CD4-positive, alpha-beta T cell treated with Interferon alpha-2 for 1 hour (primary cell): ENCODE measurements at places on chromosomes 16 and 17.

DNA sequence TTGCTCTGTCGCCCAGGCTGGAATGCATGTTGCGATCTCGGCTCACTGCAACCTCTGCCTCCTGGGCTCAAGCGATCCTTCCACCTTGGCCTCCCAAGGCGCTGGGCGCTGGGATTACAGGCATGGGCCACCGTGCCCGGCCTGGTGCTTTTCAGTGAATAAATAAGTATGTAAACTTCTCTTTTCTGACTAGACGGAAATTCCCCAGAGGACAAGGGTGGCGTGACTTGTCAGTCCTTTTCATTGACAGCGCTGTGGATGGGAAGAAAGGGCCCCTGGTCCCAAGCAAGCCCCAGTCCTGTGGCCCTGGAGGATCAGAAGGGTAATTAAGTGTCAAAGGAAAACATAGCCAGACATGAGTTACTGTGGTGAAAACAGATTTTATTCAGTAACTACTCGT lies 9.6 kb upstream of the SPN start:
- DNase-seq = peak; percentile 37

DNA sequence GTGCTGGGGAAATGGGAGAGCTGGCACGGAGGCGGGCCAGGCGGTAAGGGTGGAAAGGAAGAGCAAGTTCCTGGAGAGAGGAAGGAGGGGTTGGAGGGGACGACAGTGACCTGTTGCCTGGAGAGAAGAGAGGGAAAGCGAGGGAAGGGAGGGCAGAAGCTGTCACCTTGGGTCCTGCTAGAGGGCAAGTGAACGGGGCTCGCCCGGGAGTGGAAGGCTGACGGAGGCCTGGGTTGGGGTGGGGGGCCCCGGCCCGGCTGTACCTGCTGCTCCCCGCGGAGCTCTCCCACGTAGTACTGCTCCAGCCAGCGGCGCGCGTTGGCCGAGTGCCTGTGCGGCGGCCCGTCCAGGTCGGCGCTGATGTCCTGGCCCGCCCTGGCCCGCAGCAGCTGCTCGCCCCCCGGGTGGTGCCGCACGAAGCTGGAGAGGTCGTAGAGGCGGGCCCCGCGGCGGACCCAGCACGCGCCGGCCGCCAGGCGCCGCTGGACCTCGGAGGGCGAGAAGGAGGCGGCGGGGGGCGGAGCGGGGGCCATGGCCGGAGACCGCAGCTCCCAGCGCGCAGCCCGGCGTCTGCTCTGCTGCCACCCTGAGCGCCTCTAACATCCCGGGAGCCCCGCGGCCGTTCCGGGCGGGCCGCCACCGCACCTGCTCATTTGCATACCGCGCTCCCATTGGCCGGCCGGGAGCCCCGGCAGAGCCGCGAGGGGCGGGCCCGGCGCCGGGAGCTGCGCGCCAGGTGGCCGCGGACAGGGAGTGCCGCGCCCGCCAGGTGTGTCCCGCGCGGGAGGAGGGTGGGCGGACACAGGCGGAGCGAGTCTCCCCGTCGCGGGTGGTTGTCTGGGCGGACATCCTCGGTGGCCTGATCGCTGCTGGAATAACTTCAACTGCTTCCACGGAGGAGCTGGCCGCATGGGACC lies at the start of gene FA2H:
FA2H (minus strand) TSS at position 598 of the 917 bp plus-strand sequence; CDS start at position 533, 65 bp downstream.
- DNase-seq = peak; percentile 49

DNA sequence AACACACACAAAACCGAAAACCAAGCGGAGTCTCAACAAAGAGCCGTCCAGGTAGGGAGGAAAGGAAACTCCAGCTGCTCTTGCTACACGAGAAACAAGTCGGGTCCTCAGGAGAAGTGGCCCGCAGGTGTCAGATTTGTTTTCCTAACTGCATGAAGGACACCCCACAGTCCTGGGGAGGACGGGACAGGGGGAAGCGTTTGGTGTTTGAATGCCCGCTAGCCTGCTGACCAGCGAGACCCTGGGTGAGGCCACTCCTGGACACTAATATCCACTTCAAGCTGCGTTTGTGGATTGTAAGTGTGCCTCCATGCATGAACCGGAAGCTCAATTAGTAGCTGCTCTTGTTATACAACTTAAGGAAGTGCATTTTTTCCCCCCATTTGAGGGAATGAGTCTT lies 299.5 kb downstream of the MAF start:
- DNase-seq = no peak

- peak; percentile 4 for DNase-seq
Measured at GRCh38 chr17:681738-682529, 32.7 kb downstream of the VPS53 start.

DNA sequence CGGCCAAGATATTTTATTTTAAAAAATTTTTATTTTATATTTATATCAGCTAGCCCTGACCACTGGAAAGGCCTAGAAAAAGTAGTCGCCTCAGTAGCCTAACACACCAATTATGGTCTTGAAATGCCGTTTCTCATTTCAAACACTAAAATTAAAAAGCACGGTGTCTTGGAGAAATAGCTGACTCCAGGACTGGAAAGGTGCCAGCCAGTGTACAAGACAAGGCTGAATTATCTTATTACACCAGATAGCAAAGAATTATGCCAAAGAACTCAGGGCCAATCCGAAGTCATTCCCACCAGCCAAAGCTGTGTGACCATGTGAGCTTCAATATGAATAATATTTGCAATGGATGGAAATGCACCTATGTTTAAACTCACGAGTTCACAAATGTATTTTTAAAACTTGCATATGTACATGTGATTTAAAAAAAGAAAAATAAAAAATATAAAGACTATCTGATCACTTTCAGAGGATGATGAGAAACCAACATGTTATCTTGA lies 19.9 kb upstream of the ATP2C2 start:
- DNase-seq = no peak

- no peak for DNase-seq
Measured at GRCh38 chr17:43757171-43757660, 1.4 kb downstream of the SOST start.

- no peak for DNase-seq
Measured at GRCh38 chr16:46582313-46582712, 38.9 kb downstream of the SHCBP1 start.

- peak; percentile 43 for DNase-seq
Measured at GRCh38 chr16:81481207-81481821, 36.7 kb downstream of the CMIP start.

DNA sequence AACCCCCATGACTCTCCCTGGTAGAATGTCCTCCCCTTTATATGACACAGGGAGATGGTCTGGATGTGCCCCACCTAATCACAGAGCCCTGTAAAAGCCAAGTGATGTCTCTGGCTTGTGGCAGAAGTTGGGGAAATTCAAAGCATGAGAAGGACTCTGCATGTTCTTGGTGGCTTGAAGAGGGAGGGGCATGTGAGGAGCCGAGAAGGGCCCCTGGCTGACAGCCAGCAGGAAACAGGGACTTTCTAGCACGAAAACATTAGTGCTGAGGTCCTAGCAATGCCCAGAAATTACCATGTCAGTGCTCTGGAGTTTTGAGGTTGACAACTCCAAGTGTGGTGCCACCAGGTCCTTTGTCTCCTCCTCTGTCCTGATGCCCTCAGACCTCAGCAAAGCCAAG lies 75.9 kb downstream of the USP22 start:
- DNase-seq = no peak

DNA sequence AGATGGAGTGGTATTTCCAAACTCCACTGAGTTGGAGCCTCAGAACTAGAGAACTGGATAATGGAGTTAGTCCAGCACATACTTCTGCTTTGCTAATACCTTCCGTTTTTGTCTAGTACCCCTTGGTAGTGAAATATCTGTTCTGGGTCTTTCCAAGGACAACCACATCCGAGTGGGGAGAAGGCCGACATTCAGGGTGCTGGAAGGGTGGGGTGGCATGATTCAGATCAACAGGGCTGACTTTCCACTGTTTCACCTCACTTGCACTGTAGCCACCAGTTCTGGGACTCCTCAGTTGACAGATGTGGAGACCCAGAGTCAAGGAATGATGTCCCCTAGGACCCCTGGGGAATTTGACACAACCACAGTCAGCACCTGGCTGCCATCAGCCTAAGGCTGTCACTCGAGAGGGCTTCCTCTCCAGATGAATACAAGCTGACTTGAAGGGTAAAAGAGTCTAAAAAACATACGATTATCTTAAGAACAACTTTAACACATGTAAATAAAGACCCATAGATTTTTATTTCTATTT lies 84.8 kb upstream of the HNF1B start:
- no peak for DNase-seq

DNA sequence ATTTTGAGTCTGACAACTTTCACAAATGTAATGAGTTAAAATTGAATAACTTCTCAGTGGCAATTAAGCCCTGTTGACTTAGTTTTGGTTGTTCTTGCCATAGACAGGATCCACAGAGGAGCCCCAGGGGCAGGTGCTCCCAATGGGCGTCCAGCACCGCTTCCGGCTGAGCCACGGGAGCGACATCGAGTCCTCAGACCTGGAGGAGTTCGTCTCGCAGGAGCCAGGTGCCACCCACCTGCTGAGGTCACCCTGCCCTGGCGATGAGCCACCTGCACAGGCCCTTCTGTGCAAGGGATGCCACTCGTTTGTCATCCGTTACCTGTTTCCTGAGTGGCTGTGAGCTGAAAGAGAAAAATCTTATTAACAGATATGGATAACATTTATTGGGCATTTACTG lies 10.7 kb downstream of the CCDC40 start:
- DNase-seq = no peak
